Progenitor cell of endocrine pancreas (in vitro differentiated cells): ENCODE measurements at places on chromosomes 11 and 22.

DNA sequence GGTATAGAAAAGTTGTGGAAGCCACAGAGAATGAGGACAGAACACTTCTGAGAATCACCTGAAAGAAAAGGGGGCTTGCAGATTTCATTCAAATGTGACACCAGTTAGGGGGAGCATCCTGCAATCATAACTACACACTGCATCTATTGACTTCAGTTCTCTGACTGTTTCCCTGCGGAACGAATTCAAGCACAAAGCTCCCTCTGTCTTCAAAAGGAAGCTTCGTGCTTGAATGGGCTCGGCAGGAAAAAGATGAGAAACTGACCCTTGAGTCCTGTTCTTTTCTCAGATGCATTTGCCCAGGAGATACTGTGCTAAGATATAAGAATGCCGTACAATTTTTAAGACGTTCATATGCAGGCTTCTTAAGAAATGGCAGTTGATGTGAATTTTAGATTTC lies 2000.4 kb upstream of the RAG2 start:
- no peak for DNase-seq

- no peak for DNase-seq
Observed at GRCh38 chr11:31921081-31921480, 110.0 kb upstream of the PAX6 start.

DNA sequence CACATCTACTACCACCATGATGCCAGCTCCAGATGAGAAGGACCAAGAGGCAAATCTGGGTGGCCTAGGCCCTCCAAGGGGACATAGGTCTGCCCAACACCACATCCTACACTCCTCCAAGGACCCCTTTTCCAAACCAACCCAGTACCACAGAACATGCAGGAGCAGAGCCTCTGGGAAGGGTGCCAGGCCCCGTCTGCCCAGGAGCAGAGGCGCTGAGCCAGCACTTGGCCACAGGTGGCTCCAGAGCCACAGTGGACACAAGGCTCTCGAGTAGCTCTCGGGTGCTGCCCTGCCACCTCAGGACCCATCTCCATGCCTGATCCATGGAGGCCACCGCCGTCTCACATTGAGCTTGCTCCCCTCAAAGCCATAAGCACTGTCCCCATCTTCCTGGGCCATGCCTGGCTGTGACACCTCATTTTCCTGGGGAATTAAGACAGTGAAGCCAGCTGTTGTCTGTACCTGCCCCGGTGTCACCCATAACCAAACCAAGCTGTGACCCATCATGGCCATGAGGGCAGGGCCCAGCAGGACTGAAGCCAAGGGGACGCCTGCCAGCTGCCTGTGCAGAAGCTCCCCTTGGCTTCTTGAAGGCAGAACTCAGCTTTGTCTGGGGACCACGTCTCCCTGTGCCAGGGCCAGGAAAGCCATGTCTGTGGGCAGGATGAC lies 7.4 kb downstream of the MOB2 start:
- no peak for DNase-seq

GRCh38 chr11:116225784-116226585 lies 546.8 kb downstream of the BUD13 start:
- DNase-seq, result no peak
